ENCODE measurements at places on chromosomes 3 and 15.

DNA sequence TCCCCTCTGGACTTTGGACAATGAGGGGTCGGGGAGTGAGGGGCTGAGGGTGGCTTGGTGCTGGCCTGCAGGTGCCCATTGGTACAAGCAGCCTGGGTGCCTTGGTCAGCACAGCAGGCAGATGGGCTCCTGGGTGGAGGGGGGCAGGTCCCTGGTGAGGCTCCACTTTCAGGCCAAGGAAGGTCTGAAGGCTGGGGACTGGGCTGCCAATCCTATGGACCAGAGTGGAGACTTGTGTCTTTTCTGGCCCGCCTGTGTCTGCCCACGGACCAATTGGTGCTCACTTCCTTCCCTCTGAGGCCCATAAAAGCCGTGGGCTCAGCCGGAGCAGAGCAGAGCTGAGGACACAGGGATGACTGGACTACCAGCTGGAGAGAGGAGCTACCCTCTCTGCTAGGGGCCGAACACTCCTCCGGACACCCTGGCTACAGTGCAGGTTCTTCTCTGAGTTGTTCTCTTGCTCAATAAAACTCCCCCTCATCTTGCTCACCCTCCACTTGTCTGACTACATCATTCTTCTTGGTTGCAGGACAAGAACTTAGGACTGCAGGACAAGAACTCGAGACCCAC lies 31.9 kb upstream of the IREB2 start:
- peak; percentile 74 for DNase-seq

DNA sequence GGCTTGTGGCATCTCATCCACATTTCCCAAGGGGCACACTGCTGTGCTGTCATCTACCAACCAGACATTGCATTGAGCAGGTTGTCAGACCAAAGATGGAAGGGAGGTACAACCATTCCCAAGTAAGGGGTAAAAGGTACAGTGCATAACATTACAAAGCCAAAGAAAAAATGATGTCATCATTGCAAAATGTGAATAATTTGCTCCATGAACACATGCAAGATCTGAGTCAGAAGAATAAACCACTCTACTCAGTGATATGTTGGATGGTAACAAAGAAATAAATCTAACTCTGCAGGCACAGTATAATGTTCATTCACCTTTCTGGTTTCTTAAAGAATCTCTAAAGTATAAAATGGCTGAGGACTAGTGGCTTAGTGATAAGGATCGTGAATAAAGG lies 202.7 kb downstream of the MAGI1 start:
- DNase-seq = peak; percentile 62

DNA sequence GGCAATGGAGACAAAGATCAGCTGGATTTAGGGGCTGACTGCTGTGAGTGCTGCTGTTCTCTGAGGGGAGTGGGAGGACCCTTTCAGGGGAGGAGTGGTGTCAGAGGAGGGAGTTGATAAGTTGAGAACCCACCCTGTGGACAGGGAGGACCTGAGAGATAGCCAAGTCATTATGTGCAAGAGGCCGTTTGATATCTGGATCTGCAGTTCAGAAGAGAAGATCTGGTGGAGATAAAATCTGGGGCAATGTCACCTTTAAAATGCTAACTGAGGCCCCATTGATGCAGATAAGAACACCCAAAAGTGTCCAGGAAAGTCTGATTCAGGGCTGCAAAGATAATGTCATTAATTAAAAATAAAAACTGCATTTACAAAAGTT lies 256.1 kb upstream of the HES1 start:
- DNase-seq = no peak

- DNase-seq = no peak
Observed at GRCh38 chr3:193943200-193943599, 192.7 kb upstream of the HES1 start.

DNA sequence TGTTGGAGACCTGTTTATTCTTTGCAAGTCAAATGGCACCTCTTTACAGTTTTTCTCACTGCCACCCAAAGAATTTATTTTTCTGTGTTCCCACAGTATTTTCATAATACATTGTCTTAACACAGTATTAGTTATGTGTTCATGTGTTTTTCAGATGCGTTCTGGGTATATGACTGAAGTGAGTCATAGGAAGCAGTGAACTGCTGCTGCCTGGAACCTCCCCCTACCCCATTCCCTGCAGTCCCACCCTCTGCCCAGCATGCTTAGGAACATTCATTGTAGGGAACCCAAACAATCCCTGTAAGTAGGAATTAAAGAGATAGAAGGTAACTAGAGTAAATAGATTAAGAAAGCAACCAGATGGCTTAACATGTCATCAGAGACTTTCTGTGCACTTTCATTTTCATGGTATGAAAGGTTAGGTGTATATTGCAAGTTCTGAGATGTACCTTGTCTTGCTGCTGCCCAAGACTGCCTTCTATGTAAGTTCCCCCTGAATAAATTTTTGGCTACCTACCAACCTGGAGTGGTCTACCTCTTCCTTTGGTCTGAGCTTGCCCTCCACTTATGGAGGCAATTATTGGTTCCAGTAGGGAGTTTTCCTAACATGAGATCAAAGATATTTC lies 21.9 kb upstream of the SQOR start:
- peak; percentile 27 for DNase-seq

DNA sequence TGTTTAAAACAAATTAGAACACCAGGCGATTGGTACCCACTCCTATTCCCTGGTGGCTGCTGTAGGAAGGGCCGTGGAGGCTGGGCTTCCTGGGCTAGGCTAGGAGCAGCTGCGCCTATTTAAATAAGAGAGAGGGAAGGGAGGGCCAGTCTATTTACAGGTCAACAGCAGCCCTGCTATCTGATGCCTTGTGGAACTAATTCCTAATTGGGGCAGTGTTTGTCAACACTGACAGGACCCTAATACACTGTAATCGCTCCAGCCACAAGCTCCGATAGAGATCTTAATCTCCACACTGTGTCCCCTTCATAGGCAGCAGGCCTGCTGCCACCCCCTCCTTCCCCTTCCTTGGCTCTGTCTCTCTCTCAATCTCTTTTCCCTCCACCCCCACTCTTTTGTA lies 116.9 kb upstream of the SOX14 start:
- DNase-seq = no peak

DNA sequence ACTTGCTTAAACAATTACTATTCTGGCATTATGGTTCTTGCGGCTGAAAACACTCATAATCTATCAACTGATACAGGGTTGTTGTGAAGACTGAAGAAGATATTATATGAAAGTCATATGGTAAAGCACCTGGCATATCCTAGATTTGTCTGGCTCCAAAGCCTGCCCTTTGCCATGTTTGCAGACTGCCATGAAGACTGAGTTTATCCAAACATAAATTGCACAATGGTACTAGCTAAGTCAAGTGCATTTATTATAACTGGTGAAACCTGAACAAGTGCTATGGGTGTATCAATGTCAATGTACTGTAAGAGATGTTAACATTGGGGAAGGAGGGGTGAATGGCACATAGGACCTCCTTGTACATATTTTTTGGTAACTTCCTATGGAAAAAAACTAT lies 87.4 kb upstream of the MEX3B start:
- DNase-seq = no peak

DNA sequence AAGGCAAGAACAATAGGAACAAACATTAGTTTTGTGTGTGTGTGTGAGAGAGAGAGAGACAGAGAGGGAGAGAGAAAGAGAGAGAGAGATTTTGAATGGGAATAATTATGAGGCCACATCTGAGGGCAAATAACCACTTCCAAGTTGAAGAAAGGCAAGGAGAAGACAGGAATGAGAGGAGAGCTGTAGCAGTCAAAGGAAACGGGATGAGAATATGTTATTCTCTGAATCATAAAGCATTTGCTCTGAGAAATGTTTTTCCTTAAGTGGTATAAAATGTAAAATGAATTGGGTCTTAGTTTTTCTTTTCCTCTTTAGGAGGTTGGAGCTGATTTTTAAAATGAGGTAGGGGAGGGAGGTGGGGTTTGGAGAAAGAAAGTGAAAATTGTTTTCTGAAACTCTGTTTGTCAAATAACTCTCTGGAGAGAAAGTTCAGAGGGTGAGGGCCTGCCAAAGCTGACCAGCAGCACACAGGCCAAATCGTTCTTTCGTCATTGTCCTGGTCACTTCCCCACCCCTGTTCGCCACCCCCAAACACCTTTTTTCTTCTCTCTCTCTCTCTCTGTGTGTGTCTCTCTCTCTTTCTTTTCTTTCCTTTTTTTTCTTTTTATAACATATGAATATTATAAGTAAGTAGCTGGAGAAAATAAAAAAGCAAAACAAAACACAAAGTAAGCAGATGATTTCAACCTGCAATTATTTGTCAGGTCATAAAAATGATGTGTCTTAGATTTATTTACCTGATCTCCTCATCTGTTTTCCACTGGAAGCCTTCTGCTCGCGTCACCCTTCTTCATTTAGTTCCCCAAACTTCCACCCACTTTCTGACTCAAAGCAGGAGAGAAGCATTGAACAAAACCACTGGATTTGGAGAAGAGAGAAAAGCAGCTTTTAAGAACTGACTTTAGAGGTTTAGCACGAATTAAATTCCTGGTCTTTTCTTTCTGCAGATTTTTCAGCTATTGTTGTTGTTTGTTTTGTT lies 110.6 kb downstream of the LPP start:
- DNase-seq = no peak

DNA sequence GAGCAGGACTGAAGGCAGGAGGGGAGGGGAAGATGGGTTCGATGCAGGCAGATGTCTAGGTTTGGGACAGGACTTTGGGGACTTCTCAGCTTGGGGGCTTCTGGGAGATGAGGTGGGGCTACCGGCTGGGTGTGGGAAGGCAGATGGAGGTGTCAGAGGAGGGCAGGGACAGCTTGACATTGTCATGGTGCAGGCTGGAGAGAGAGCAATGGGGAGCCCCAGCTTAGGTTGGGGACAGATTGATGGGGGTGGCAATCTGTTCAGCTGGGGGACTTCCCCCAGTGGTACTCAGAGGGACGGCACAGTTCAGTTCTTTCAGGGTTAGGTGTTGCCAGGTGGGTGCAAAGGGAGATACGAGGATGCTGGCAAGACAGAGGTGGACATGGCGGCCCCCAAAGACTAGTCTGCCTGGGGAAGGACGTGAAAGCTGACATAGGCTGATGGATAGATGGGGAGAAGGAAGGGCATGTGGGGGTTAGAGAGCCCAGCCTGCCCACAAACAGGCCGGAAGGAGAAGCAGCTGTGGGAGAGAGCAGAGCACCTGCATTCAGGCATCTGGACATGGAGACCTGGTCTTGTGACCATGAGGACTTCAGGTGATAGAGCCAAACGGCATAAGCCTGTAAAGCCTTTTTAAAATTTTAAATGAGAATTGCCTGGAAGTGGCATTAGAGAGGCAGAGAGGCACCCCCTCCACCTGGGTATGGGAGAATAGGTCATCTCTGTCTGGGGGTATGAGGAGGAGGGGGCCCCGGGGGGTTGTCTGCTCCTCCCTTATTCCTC lies 21.1 kb downstream of the ACAA1 start:
- no peak for DNase-seq

DNA sequence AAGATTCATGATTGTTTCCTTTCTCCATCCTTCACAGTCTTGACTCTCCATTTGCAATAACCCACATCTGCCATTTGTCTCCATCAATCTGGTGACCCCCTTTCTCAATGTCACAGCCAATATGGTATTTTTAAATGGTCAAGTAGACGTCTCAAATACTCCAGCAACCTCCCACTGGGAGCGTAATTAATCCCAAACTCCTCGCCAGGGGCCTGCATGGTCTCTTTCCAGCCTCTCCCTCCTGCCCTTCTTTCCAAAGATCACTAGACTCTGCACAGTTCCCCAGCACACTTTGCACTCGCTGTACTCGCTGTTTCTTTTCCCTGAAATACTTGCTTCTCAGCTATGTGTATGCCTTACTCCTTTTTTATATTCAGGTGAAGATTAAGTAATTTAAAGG lies 115.3 kb downstream of the PLCH1 start:
- DNase-seq = no peak

DNA sequence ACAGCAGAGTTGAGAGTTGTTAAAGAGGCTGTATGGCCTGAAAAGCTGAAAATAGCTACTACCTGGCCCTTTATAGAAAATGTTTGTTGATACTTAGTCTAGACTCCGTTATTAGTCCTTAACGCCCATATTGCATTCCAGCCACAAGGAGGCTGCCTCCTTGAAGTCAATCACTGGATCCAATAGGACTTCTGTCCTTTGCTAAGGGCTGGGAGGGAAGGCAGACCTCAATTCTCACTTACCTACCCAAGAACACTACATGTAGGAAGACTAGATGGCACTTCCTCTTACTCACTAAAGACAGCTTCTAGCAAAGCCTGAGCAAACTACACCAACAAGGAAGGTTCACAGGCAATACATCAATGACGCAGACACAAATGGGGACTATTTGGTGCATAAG lies 139.5 kb upstream of the HACD2 start:
- no peak for DNase-seq

GRCh38 chr3:127387119-127387518 lies 99.3 kb upstream of the PRR20G start:
- DNase-seq = no peak

- DNase-seq = no peak
Observed at GRCh38 chr3:34374521-34374920, 576.1 kb downstream of the PDCD6IP start.

DNA sequence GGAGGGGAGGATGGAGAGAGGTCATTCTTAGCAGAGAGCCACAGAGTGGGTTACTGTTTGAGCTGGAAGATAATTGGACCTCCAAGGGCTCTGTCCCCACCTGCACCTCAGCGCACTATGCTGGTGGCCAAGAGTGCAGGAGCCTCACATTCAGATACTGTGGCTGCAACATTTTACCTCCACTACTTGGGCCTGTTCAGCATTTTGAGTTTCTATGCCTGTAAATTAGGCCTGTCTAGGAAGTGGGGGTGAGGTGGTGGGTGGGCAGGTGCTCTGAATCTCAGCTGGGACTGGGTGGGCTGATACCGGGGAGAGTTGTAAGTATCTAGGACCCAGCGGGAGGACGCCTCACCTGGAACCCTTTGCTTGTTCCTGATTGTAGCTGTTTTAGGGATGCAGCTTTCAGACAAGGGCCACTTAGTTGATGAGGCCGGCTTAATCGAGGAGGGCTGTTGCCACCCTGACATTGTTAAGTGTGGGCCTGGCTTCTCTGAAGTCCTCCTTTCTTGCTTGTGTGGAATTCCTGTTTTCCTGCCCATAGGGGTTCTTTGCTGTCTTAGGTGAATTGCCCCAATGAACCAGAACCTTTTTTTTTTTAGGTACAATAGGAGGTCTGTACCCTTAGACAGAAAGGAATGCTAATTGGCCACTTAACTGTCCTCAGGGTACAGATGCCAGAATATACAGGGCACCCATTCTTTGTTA lies 83.8 kb downstream of the SMAD3 start:
- DNase-seq = no peak

DNA sequence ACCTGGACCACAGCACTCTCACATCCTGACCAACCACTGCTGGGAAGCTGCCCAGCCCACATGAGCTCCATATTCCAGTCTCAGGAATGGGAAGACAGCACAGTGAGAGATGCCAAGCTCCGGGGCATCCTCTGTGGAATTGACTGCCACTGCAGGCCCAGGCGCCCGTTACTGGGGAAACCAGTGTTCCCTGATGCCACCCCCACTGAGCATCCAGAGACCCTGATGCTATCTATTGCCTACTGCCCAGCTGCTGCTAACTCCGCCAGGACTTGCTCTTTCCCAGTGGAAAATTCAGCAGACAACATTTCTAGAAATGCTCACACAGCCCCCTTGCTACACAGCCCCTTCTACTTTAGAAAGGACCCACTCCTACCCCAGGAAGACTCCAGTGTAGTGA lies 57.6 kb downstream of the CYP19A1 start:
- DNase-seq = no peak

GRCh38 chr15:88834211-88834812 lies 31.1 kb downstream of the ACAN start:
- DNase-seq = peak; percentile 45
